NCI-H187 (cell line): ENCODE measurements at places on chromosomes 2 and 18.

GRCh38 chr2:156553714-156554442 is 117.7 kb downstream of the GPD2 start:
- DNase-seq: no peak

GRCh38 chr2:75241696-75242095 is 42.4 kb upstream of the TACR1 start:
- DNase-seq: no peak

DNA sequence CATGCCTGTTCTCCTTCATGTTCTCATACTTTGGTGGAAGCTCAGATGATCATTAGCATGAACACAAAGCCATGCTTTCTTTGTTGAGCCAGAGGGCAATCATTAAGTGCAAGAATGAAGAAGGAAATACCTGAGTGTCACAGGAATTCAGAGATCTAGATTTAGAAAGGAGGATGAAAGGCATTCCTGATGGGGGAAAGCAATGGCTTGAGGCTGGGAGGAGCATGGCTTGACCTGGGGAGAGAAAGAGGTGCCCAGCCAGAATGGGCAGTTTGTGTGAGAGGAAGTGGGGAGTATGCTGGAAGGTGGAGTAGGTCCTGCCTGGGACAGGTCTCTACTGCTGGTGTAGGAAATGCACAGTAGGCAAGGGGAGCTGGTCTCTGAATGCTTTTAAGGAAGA is 35.1 kb downstream of the SLC4A3 start:
- DNase-seq: no peak

- DNase-seq: no peak
These were observed 207.6 kb downstream of the ANAPC1 start for GRCh38 chr2:111676291-111676822.

- DNase-seq: no peak
These were observed 26.0 kb upstream of the RPL31 start for GRCh38 chr2:100976061-100976460.

DNA sequence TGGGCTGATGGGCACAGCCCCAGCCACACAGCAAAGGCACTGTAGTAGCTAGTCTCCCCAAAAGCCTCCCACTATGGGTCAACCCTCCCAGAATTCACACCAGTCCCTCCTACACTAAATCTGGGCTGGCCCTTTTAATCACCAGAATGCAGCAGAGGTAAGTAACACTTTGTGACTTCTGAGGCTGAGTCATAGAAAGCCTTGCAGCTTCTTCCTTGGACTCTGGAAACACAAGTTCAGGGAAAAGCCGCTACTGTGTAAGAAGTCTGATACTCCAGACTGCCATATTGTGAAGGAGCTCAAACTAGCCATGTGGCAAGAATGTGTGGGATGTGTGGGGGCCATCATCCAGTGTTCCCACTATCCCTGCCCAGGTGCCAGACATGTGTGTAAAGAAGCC is 19.0 kb upstream of the SIX2 start:
- no peak for DNase-seq
